ENCODE measurements at places on chromosomes 1 and 21.
A peak's percentile ranks its signal among the peaks of the same experiment; 100 is the strongest.

- no peak for DNase-seq
These were observed 37.3 kb upstream of the ZSWIM5 start for GRCh38 chr1:45243476-45244343.

DNA sequence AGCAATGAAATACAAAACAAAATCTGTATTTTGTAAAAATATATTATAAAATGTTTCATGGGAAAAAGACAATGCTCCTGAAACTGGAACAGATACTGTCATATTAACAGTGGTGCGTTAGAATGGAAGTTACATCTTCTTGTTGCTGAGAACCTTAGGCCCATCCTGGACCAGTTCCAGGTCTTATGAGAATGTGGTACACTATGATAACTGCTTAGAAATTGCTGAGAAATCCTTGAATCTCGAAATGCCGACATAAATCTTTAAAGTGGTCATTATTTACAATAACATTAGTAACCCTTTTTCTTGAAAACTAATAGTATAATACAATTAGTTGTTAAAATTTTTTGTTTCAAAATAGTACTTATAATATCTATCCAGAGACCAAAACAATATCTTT lies 747.9 kb upstream of the NCAM2 start:
- DNase-seq: no peak

DNA sequence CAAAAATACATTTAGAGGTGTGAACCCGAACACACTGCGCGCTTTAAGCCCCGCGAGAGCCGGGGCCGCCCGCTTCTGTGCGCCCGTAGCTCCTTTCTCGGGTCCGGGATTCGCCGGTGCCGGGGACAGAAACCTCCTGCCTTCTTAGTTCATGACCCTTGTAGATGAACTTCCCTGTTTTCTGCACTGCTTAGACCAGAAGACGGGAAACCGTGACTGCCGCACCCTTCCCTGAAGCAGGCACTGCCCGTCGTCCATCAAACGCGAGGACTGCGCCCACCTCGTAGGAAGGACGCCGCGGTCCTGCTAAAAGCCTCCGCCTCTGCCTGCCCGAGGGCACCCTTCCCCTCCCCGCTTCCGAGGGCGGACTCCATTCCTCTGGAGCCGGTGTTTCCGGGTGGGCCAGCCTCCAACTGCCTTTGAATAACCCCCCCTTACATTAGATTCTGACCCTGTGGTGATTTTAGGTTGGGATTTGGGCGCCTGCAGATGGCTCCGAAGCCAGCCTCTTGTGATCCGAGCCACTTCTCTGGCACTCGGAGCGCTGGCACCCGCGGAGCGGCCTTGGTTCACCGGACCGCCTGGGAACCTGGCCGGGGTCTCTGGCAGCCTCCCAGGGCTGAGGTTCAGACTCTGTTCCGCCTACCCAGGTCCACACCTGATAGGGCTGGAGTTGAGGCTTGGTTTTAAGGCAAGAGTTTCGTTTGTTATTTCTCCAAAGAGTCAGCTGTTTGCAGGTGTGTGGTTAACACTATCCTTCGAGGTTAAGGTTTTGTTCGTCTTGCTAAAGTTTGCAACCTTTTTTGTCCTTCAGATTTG lies 1.2 kb upstream of the PTTG1IP start:
- no peak for DNase-seq

DNA sequence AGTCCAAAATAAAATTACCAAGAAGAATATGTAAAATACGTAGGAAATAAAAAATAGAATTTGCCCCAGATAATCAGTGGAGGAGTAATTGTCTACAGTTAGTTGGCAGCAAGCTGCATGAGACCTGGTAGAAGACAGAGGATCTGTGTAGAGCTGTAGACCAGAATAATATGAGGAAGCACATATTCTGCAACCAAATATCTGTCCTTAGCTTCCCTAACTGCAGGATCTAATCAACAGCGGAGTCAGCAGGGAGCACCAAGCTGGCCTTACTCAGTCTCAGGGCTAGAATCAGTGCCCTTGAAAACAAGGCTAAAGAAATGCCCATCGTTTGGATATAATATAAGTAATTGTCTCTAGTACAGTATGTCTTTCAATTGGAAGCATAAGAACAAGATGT lies 6.1 kb upstream of the GCSAML start:
- DNase-seq: no peak

DNA sequence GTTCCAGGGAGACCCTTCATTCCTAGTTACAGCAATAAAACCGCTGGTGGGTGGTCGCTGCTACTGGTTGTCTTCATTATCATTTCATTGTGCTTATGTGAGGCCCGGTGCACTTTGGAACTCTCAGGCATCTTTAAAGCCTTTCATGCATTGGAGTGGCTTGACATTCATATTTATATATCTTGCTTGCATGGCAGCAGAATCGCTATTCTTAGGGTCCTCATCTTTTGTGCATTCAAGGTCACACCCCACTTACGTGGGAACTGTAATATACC lies 110.1 kb downstream of the ZBTB18 start:
- DNase-seq: no peak

GRCh38 chr1:18297896-18298648 lies 182.7 kb upstream of the KLHDC7A start:
- DNase-seq: no peak

DNA sequence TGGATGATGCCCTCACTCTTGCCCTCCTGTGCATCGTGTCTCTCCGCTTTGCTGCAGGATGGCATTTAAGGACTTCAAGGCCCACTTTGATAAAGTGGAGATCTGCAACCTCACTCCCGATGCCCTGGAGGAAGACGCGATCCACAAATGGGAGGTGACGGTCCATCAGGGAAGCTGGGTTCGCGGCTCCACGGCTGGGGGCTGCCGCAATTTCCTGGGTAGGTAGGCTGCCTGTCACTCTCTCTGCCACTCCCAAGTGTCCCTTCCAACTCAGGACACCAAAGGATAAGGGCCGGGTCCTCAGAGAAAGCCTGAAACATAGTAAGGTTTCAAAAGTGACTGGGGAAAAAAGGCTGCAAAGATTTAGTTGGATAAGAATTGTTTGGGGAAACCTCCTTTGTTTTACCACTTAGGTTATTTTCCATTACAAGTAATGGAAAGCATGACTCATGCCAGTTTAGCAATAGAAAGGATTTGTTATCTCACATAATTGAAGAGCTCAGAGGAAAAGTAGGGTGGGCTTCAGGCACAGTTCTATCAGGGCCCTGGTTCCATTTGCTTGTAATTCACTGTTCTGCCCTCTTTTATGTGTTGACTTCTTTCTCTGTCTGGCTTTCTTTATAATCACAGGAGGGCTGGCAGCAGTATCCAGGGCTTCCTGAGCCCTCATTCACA lies 31.9 kb downstream of the CAPN9 start:
- no peak for DNase-seq

DNA sequence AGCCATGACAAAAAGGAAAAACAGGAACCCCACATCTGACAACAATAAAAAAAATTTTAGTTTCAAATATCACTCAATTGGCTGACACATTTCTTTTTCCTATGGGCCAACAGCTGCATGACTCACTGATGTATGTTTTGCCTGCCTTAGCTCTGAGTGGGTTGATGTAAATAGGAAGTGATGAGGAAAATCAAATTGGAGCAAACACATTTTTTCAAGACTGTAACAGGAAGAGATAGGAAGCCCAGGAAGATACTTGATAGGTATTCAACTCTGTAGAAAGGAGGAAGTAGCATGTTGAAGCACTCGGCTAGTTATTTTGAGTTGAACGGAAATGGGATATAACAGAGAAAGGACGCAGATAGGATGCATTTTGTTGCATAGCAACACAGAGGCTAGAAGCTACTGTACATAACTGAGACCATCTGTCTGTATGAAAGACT lies 168.0 kb upstream of the NR5A2 start:
- no peak for DNase-seq

- peak; percentile 51 for DNase-seq
These were observed 1.2 kb downstream of the PIGP start for GRCh38 chr21:37071561-37072273.

DNA sequence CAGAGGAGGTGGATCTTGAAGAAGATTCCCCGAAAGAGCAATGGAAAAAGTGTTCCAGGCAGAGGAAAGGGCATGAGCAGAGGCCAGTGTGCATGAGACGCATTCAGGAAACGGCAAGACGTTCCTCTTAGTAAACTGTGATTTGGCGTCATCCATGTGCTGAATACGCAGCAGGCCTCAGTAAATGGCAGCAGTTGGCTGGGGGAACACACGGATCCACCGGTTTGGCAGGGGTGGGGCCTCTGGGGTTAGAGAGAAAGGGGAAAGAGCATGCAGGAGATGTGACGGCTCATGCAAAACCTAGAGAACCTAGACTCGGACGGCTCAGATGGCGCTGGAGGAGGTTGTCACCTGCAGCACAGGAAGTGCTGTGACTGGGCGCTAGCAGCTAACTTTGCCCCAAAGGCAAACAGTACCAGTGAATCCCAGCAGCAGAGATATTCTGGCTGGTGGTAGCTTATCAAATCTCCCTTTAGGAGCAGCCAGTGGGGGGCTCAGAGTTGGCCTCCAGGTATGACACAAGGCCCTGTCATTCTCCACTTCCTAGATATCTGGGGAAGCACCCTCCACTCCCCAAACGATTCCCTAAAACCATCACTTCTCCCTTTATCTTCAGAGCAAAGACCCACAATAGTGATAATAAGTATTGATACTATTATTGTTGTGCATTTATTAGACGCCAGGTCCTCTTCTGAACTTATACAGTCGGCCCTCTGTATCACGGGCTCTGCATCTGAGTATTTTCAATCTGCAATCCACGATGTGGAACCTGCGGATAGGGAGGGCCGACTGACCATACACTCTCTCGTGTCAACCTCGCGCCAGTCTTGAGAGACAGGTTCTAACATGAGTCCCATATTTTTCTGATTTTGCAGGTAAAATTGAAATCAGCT lies 7.6 kb downstream of the LAPTM5 start:
- no peak for DNase-seq

- no peak for DNase-seq
These were observed 97.4 kb downstream of the GIPC2 start for GRCh38 chr1:78143152-78143551.

DNA sequence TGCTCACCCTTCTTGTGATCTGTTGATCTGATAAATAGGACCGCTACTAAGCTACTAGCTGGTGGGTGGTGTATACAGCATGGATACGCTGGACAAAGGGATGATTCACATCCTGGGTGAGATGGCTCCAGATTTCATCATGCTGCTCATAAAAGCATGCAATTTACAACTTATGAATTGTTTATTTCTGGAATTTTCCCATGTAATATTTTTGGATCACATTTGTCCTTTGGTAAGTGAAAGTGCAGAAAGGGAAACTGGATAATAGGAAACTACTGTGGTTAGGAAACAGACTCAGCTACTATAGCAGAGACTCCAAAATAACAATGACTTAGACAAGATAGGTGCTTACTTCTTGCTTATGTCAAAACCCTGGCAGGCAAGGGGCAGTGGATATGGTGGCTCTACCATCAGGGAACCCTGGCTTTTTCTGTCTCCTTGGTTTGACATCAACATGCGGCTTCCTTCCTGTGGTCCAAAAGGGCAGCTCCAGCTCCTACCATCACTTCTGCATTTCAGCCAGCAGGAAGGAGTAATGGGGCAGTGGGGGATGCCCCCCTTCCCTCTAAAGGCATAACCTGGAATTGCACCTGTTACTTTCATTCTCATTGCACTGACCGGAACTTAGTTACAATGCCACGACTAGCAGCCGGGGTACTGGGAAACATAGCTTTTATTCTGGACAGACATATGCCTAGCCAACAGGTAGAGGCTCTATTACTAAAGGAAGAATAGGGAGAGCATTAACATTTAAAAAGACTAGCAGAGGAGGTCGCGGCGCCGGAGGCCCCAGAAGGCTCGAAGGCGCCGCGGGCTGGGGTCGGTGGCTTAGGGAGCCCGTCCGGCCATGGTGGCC lies 13.8 kb upstream of the AK2 start:
- peak; percentile 37 for DNase-seq

- DNase-seq: no peak
These were observed 69.9 kb upstream of the COG2 start for GRCh38 chr1:230572121-230573105.

DNA sequence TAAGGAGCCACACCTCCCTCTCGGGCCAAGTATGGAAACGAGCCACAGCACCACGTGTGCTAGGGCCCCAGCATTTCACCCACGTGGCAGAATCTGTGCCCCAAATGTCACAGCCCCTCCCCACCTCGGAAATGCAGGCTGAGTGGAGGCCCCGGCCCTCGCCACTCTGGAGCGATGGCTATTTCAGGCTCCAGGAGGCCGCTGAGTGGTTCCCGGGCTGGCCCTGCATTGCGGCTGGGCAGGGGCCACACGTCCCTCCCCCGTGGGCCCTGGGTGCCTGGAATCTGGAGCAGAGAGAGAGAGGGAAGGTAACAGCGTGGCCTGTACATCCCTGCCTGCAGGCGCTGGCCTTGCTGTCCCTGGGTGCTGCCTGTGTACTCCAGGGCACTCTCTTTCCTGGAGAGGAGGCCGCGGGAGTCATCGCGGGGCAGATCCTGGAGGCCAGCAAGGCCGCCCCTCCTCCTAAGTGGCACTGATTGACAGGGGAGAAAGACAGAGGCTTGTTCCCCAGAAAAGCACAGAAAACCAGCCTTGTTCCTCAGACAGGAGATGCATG lies 68.0 kb upstream of the TRAPPC10 start:
- no peak for DNase-seq

DNA sequence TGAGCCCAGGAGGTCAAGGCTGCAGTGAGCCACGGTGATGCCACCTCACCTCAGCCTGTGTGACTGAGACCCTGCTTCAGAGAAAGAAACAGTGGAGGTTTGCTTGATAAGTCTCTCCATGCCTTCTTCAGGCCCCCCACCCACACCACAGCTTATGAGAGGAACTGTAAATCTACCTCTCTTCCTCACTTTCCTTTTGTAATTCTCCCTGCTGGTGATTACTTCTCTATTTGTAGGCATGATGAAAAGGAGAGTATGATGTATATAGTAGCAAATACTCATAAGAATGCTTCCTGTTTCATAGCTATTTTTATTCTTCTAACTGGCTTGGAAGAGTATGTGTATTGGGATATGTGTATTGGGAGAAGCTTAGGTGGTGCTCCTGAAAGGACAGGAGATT lies 186.3 kb downstream of the VPS13D start:
- no peak for DNase-seq

DNA sequence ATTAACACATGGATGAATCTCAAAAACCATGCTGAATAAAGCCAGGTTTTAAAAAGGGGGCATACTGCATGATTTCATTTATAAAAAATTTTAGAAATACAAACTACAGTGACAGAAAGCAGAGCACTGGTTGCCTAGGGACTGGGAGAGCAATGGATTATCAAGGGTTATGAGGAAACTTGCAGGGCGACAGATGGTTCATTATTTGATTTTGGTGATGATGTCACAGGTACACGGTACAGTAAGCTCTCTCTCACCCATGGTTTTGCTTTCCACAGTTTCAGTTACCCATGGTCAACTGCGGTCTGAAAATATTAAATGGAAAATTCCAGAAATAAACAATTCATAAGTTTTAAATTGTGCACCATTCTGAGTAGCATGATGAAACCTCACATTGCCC lies 14.1 kb downstream of the VAMP4 start:
- DNase-seq: no peak

All from AG08396 (cell line).